ENCODE measurements at places on chromosomes 6 and 20. TPM values are rescaled to one million over a fixed set of nuclear protein-coding genes. Genes with fewer than 3 reads are reported as not detected.

GRCh38 chr6:36422714-36423100, 19.9 kb downstream of the PXT1 start:
- DNase-seq: no peak

DNA sequence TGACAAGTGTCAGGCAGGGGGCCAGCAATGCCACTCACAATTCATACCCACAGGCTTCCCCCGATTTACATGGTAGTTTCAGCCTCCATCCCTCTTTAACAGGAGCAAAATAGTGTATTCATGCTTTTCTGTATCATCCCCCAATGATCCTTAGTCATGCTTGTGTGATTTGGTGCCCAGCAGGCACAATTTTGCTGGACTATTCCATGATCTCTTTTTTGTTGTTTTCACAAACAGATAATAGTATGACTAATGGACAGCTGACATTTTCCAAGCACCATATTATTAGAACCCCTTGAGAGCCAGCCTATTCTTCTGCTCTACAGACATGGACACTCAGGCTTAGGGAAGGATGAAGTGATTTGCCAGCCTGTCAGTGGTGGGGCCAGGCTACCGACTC, 128.2 kb upstream of the RIPOR2 start:
- DNase-seq: no peak

The ELOVL4 gene
- 9.3 TPM for total RNA-seq

GRCh38 chr6:84791233-84791632, 26.8 kb upstream of the TBX18 start:
- no peak for DNase-seq

The RBM39 gene
- 645 TPM for total RNA-seq

DNA sequence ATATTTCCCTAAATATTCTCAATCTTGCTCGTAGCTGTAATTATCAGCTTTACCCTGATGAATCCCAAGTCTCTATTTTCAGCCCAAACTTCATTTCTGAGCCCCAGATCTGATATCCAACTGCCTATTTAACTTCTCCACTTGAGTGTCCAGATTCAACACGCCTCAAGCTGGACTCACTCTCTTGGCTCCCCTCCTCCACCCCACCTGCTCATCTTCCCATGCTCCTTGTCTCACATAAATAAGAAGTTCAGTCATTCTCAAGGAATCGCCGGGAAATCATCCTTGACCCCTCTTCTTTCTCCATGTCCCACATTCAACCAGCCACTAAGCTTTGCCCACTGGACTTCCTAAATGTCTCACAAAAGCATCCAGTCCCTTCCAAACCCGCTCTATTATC, 89.9 kb upstream of the STMND1 start:
- DNase-seq: no peak

The SYCP2 gene
- total RNA-seq: 6.7 TPM

The TXNDC5 gene
- 235 TPM for total RNA-seq

The GABRR2 gene
- total RNA-seq: 1.1 TPM

The HAO1 gene
- total RNA-seq: not detected

The TMC2 gene
- total RNA-seq: 0.16 TPM

GRCh38 chr20:38203337-38203980, 38.4 kb upstream of the TGM2 start:
- no peak for DNase-seq

GRCh38 chr20:23277316-23277715, 73.3 kb upstream of the NXT1 start:
- DNase-seq: no peak

The COX4I2 gene
- 4.8 TPM for total RNA-seq

- DNase-seq: no peak
Measured at GRCh38 chr6:3466488-3467219, 9.8 kb upstream of the SLC22A23 start.

DNA sequence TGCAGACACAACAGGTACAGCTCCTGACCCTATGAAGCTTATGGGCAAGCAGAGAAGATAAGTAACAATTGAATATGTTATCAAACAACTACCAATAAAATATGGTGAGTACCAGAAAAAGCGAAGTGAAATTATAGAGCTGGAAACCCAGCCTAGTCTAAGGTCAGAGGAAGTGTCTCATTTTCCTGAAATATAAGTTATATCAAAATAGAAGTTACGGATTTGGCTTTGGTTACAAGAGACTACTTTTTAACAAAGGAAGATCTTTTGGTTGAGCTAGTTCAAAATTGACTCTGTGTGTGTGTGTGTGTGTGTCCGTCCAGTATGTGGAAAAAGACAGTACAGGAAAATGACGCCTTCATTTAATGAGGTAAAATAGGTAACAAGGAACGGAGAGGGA, 8.9 kb downstream of the STX11 start:
- DNase-seq: no peak

GRCh38 chr20:58965270-58966064, 15.6 kb upstream of the NELFCD start:
- DNase-seq: no peak

The TP53TG5 gene
- total RNA-seq: 0.69 TPM

- DNase-seq: no peak
Measured at GRCh38 chr6:140401761-140402160, 1027.3 kb upstream of the CITED2 start.

GRCh38 chr6:97658090-97658489, 375.1 kb upstream of the MMS22L start:
- no peak for DNase-seq

DNA sequence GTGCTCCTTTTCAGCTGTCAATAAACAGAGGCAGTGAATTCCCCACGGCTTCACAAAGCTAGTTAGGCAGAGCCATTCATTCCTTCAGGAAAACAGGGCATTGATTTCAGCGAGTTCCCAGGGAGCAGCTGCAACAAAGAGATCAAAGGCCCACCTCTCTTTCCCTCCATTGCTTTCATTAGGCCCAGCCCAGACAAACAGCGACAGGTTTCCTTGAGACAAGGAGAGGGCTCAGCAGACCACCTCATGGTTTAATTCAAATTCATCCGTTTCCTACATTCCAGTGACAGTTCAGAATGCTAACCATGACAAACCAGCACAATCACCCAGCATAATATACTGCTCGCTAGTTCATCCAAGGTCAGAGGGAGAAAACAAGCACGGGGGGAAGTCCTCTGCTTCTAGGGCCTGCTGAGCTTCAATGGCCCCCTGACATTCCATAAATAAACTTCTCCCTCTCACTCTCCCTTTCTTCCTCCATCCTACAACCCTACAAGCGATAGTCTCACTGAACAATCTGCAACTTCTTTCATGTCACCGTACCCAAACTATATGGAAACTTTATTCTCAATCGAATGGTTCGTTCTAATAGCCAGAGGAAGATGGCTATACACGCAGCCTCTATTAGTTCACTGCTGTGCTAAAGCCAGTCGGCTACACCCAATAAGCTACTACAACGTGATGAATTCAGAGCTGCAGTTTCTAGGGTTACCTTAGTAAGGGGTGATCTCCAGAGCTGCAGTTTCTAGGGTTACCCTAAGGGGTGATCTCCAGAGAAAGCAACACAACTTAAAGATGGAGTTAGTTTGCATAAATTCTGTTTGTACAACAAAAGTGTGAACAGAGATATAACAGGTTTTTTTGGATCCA, 34.7 kb downstream of the PLAGL1 start:
- no peak for DNase-seq

DNA sequence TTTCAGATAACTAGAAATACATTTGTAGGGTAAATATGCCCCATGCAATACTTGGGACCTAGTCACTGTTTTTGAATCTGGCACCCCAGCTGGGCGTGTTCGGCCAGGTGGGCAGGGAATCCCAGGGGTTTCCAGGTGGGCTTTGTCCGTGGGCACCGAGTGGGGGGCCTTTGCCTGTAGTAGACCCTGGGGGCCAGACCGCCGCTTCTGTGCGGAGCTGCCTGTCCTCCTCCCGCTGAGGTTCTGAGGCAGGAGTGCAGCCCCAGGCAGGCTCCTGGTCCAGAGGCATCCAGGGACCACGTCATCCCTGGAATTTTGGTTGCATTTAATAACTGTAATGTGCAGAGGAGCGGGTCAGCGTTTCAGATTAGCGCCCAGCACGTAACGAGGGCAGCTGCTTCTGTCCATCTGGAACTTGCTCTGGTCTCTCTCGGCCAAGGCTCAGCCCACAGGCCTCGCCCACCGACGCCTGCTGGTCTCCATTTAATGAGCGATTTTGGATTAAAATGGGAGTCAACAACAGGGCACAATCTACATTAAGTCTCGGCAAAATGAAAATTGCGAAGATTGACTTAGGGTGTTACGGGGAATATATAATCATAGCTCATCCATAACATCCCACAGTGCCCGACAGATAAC, 12.8 kb downstream of the BHLHE23 start:
- no peak for DNase-seq

The ERGIC3 gene
- 176 TPM for total RNA-seq

DNA sequence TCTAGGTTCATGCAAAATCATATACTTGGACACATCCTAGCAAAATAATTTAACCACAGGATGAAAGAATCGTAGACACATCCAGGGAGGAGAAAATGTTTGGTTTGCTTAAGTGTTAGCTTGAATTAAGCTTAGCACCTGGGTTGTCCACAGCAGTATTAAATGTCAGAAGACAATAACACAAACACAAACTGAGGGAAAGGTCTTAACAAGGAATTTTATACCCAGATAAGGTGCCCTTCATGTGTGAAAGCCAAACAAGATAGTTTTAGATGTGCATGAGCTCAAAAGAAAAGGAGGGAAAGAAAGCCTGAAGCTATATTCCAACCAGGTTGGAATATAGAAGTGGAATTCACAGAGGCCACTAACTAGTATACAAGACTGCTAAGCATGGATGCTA, 49.1 kb downstream of the SLC23A2 start:
- no peak for DNase-seq

- no peak for DNase-seq
Measured at GRCh38 chr20:1434571-1435336, 31.9 kb downstream of the NSFL1C start.

The TSPYL1 gene
- 66.7 TPM for total RNA-seq

DNA sequence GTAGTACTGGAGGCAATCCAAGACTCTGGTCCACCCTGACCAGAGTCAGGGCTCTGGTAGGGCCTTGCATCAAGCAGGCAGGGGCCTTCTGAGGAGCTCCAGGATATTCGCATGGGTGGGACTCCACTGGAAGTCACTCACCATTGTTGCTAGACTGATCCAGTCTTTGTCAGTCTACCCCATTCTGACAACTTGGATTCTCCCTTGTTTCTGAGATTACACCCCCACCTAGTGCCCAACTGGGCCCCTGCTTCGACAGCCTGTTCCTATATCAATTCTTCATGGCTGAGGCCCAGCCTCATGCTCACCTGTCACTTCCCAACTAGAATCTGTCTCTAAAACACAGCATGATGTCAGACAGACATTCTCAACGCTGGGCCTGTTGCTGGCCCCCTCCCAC, 5.2 kb downstream of the SLC35D3 start:
- DNase-seq: no peak

DNA sequence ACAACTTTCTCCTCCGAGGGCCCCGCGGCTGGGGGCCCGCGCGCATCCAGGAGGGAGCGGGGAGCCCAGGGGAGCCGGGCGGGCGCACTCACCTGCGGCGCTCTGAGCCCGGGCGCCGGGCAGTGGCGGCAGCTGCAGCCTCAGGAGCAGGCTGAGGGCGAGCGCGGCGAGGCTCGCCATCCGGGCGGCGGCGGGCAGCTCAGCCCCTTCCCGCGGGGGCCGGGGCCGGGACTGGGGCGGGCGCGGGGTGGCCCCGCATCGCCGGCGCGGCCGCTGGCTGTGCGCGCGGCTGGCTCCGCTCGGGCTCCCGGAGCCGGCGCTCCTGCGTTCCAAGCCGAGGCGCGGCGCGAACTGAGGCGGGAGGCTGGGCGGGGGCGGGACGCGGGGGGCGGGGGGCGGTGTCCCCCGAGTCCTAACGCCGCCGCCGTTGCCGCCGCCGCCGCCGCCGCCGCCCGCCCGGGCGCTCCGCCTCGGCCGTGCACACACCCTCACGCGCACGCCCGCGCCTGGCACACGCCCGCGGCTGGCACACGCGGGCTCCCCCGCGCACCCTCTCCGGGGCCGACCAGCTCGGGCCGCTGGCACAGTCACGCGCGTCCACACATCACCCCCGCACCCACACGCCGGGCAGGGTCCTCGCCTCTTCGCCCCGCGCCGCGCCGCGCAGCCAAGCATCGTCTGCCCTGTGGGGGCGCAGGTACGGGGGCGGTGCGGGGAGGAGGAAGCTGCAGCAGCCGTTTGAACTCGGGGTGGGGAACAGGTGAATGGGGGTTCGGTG, at the start of gene PTPRT:
Gene PTPRT (minus strand): TSS at position 353 of the 778 bp plus-strand sequence. CDS start 173 bp downstream, at position 180.
- DNase-seq: no peak

- DNase-seq: no peak
Measured at GRCh38 chr6:151196555-151196954, 43.2 kb upstream of the AKAP12 start.

DNA sequence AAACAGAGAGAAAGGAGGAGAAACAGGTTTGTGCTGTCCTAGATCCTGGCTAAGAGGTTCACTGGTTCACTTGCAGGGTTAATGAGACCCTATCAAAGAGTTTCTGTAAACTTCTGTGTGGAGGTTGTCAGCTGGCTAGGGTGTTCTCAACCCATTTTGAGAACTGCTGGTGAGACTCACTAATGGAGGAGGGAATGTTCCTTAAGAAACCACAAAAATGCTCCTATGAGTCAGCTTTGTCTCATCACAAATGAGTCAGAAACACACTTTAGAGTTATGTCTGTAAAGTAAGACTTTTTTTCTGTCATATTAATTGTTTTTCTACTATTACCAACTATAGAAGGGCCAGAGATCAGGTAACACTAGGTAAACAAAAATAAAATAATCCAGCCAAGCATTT, 884.4 kb downstream of the PHF3 start:
- DNase-seq: no peak

The OR2J3 gene
- not detected for total RNA-seq

DNA sequence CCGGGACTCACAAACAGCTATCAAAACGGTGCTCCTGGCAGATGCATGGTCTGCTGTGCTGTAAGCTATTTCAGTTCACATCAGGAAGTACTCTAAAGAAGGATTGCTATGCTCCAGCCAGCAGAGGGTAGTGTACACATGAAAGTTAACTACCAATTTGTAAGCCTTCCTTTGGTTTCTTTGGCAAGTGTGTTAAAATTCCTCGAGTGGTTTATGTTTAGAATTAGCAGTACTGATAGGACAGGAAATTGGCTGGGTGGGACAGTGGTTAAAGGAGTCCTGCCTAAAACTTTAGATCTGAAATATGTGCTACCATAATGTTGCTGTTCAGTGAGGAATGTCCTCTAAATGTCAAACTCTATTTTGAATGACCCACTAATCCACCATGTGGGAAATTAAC, 47.4 kb downstream of the TRMT11 start:
- DNase-seq: peak; percentile 43

DNA sequence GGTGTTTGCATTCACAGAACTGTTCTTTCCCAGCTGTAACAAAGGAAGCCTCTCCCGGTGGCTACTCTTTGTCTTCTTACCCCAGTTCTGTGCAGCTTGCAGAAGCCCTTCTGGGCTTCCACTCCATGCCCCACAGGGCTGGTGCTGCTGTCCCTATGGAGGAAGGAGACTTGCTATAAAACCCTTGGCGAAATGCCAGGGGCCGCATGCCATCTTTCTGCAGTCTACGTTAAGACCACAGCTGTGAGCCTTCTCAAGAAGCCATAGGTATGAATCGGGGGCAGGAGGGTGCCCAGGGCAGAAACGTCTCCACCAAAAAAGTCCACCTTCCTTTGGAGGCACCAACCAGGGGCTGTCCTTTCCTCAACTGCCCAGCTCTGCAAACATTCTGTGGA, 60.7 kb downstream of the PRND start:
- no peak for DNase-seq

The DUSP15 gene
- total RNA-seq: 1.4 TPM

- no peak for DNase-seq
Measured at GRCh38 chr6:159973951-159974350, 5.1 kb downstream of the IGF2R start.

All from urinary bladder (tissue), 4 donors.